ENCODE measurements at places on chromosomes 5 and 9.

DNA sequence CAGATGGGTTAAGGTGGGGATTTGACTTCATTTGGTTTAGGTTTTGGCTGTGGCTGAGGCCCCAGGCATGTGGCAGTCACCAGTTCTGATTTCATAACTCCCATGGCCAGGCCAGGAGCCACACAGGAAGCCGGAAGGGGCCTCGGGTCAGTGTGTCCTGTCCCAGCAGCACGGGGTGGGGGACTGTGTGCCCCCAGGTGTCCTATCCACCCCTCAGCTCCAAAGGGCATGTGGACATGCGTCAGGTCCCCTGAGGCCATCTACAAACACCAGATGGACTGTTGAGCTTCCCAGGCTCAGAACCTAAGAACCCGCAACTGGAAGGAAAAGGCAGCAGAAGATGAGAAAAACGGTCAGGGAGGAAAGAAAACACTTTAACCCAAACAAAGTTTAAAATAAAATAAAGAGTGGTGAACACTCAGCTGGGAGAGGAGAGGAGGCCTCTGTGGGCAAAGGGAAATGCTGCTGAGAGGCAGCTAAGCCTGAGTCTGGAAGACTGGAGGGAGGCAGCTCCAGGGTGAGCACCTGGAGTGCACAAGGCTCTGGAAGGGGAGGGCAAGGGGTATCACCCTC lies 260.8 kb downstream of the AUH start:
- DNase-seq: no peak

GRCh38 chr9:28056466-28056865 lies 483.2 kb upstream of the C9orf72 start:
- DNase-seq: no peak

- DNase-seq: no peak
Observed at GRCh38 chr9:16205455-16205854, 652.6 kb downstream of the CCDC171 start.

DNA sequence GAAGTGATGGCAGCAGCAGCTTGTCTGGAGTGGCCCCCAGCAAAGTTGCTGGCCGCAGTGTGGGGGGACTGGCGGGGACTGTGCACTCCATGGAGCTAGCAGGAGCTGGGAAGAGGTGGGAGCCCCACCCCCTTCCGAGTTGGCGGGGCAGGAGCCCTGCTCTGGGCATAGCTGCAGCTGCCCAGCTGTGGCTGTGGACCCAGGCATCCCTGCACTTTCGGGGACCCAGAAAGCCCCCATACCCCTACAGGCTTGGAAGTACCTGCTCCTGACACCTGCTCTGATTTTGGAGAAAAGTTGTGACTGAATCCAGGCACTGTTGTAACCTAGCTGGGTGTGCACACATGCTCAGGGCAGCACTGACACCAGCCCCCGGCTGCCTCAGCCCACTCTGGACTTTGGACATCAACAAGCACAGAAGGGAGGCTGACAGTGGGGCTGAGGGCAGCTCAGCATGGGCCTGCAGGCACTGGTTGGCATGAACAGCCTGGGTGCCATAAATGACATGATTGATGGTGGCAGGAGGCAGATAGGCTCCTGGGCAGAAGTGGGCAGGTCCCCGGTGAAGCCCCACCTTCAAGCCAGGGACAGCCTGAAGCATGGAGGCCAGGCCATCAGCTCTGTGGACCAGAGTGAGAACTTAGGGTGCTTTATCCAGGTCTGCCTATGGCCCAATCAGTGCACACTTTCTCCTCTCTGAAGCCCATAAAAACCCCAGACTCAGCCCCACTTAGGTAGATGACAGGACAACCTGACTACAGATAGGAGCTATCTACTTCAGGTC lies 12.6 kb downstream of the LMBRD2 start:
- DNase-seq: no peak

- no peak for DNase-seq
Observed at GRCh38 chr5:26543987-26544386, 494.4 kb downstream of the CDH9 start.

DNA sequence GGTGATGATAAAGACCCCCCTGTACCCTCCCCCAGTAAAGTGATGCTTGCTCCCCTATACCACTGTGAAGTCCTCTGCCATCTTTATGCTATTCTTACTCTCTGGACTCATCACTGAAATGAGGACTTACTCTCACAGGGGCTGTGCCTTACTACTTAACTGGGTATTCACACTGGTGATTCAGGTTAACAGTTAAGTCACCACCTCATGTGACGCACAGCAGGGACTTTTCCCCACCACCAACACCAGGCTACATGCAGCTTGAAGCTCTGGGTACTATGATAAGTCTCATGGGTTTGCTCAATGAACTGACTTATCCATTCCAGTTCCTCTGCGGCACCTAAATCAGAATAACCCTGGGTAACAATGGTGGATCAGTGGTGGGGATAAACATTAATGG lies 163.7 kb downstream of the ELAVL2 start:
- DNase-seq: no peak

- DNase-seq: peak; percentile 71
Observed at GRCh38 chr9:115591584-115591984, 473.6 kb upstream of the TNC start.

Measured in DMS79 treated with DMSO at 0.1 percent for 48 hours (cell line).